RPMI8226 (cell line): ENCODE measurements at places on chromosomes 16 and 17.
A peak's percentile ranks its signal among the peaks of the same experiment; 100 is the strongest.

DNA sequence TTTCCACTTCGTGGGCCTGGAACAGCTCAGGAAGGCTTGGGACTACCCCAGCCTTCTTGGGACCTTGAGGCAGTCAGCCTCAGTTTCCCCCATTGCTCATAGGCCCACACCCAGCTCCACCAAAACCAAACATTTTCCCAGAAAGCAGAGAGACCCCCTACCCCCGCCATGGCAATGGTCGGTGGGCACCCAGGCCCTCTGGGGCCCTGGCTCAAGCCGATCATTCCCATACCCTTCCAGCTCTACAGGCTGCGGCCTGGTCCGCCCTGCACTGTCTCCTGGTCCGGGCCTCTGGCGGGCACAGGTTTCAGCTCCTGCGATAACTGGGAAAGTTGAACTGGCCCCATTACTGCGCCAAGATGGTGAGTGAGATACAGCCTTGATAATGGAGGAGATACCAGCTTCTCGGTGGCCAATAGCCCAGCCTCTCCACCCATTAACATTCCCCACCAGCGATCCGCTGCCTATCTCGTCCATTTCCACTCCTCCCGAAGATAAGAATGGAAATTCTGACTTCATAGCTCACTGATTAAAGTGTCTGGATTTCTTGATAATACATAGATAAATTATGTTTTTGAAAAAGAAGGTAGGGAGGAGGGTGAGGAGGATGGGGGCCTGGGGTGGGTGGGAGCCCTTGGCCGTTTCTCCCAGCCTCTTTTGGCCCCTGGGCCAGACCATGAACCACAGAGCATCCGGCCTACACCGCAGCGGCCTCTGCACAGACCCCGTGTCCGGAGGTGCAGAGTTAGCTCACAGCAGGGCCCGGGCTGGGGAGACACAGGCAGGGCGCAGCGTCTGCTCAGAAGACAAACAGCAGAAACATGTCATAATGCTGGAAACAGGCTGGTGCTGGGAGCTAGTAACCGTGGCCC lies 11.6 kb downstream of the ZFPM1 start:
- no peak for DNase-seq

DNA sequence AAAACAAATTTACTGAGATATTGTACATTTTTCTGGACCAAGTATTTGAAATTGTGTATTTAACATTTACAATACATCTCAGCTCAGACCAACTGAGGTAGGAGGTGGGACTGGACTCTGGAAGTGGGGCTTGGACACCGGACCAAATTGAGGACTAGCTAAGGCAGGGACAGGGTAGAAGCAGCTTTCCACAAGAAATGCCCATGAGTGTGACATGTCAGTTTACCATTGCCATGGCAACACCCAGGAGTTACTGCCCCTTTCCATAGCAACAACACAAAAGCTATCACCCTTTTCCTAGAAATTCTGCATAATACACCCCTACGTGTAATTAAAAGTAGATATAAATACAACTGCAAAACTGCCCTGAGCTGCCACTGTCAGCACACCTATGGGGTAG lies 191.5 kb upstream of the ASIC2 start:
- no peak for DNase-seq

DNA sequence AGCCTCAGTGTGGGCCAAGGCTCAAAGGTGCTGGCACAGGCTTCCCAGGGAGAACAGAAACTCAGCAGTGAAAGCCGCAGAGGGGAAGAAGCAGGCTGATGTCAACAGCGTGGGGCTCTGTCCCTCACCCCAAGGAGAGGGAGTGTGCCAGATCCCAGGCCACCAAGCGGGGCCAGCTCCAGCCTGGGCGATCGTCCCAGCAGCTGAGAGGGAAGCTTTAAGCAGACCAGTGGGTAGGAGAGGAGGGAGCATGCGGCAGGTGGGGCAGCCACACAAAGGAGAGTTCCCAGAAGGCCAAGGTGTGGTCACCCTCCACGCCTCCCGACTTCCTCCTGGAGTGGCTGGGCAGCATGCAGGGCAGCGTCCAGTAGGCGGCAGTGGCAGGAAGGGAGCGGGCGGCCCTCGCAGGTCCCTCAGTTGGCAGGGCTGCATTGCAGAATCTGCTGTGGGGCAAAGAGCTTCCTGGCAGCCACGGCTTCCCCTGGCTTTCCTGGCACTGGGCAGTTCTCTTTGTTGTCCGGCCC lies 6.0 kb downstream of the SYNGR2 start:
- DNase-seq: peak; percentile 77

DNA sequence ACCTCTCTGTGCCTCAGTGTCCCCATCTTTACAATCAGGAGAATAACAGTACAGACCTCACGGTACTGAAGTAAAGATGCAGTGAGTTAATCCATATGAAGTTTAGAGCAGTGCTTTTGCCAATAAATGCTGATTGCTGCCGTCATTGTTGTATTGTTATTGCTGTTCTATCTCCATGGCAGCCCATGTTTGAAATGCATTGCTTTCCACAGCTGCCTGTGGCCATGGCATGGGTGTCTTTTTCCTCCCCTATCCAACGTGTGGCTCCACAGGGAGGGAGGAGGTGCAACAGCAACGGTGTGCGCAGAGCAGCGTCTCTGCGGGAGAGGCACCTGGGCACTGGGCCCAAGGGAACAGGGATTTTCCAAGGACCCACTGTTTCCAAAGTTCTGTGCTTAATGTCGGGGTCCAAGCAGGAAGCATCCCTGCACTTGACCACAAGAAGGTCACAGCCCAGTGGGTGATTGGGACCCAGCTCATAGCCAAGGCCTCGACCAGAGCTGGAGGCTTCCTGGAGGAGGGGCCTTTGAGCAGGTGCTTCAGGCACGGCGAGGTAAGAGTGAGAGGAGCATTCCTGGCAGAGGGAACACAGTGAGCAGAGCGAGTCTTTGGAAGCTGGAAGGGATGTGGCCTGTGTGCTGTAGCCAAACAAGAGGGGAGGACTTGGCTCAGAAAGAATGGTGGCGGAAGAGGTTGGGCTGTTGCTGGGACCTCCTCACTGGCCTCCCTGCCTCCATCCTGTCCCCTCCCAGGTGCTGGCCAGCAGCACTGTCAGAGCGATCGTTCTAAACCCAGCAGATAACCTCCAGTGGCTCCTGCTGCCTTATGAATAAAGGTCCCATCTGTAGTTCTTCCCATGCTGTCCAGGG lies 3.9 kb downstream of the RAI1 start:
- no peak for DNase-seq

DNA sequence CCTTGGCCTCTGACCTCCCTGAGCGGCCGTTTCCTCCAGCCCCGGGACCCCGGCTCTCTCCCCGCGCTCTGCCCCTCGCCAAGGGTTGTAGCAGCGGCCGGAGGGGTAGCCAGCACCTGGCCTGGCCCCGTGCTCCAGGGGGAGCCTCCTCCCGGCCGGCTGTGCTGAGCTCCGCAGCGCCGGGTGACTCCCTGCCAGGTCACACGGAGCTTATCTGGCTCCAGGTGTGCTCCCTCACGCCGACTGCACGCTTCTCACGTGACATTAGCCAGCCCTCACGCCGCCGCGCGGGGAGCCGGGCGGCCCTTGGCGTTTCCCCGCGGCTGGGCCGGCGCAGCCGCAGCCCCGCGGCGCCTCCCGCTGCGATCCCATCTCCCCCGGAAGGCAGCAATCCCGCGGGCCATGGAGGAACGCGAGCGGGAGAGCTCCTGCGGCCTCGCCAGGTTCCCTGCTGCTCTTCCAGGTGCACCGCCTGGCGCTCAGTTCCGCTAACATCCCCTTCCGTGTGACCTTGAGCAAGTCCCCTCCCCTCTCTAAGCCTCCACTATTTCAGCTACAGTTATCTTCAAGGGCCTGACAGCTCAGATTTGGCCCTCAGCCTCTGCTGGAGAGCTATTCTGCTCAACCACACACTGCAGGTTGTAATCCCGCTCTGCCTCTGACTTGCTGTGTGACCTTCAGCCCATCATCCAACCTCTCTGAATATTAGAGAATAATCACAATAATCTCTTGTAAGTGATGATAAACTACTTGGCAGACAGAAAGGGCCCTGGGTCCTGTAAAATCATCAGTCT lies 3.4 kb downstream of the MYO18A start:
- DNase-seq: peak; percentile 90

GRCh38 chr17:18172531-18173278 lies 10.9 kb upstream of the ALKBH5 start:
- DNase-seq: peak; percentile 68

DNA sequence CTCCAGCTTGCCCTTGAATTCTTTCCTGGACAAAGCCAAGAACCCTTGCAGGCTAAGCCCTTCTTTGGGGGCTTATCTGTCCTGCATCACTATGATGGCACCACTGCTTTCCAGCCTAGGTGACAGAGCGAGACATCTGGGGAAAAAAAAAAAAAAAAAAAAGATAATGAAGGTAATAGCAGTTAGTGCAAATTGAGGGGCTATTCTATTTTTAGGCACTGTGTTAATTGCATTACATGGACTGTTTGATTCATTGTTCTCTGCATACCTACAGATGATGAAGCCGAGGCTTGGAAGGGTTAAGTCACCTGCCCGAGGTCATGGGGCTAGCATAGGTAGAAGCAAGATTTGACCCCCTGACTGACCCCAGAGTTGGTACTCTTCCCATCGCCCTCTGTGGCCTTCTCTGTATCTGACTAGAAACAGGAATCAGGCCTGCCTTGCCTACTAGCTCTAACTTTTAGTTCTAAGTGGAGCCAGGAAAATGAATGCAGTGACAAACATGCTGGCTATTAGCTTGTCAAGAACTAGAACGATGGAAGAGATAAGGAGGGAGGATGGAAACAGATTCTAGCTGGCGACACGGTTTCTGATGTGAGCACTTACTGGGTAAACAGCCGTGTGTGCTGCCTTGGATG lies 312.1 kb downstream of the SNX29 start:
- no peak for DNase-seq

DNA sequence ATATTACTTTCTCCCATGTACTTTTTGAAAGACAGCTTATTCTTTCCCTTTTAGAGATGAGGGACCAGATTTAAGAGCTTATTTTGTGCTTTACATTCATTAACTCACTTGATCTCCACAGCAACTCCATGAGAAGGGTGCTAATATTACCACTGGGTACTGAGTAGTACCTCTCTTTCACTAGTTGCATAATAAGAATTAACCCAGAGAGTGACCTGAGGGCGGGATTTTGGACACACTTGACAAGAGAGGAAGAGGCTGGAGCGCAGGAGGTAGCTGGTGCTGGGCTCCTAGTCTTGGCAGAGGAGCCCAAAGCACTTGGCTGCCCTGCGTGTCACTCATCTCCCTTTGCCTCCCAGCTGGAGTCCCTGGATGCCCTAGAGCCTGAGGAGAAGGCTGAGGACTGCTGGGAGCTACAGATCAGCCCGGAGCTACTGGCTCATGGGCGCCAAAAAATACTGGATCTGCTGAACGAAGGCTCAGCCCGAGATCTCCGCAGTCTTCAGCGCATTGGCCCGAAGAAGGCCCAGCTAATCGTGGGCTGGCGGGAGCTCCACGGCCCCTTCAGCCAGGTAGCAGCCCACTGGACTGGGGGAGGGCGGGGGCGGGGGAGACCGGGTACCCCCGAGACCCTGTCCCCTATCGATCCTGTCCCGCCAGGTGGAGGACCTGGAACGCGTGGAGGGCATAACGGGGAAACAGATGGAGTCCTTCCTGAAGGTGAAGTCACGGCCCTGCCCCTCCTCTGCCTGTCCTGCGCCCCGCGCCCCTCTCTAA lies 1.7 kb upstream of the MAZ start:
- peak; percentile 51 for DNase-seq

DNA sequence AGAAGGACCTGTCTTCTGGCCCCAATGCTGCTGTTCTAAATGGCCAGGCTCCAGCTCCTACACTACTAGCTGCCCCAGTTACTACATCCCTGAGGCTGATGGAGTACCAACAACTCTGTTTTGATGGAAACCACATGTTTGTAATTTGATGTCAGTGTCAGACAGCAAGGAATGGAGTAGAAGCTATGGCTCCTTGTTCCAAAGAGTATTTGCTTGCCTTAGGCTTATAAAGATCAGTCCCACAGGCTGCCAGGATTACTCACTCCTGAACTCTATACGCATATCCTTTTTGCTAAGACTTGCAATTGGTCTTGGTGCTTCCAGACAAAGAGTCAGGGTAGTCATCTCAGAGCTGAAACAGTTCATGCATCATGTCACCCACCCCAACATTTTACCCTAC lies 139.6 kb downstream of the HS3ST3A1 start:
- no peak for DNase-seq

- DNase-seq: no peak
Measured at GRCh38 chr16:12153662-12154061, 177.1 kb downstream of the SNX29 start.

DNA sequence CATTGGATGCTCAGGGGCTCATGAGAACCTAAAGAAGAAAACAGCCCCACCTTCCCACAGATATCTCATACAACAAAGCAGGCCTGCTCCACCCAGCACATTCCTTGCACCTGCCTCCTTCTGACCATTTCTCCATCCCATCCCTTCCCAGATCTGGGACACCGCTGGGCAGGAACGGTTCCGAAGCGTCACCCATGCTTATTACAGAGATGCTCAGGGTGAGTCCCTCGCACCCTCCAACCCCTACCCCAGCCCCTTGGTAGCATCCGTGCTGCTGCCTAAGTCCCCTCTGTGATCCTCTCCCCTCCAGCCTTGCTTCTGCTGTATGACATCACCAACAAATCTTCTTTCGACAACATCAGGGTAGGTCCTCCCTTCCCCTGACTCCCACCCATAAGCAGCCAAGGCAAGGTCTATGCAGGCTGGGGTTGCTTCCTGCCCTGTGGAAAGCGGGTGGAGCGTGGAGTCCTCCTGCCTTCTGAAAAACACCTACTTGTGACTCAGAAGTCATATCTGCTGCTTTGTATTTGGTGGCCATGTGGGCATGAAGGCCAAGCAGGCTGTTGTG lies 5.4 kb upstream of the NHERF1 start:
- DNase-seq: no peak

DNA sequence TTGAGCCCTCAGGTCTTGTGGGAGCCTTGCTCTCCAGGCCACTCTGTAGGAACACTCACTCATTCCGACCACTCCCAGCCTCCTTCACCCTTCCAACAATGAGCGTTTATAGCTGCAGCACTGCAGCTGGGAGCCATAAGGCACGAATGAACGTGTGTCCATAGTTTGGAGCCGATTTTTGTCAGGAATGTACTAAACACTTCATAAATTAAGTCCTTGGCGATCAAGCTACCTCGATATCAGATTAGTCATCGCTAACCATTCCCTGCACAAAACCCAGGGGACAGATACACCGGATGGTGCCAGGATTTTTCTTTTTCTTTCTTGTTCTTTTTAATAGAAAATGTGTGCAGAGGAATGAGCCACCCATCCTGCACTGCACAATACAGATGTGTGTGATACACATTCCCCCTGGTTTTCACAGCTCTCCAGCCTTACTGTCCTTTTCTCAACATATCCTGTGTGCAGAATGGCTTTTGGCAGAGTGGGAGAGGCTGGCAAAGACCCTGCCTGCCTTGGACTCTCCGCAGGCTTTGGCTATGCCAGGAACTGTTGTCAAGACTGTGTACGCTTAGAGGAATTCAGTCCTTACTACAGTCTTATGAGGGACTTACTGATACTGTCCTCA lies 68.4 kb upstream of the ELAC2 start:
- DNase-seq: no peak
